ENCODE measurements at places on chromosomes 4 and X.
A peak's percentile ranks its signal among the peaks of the same experiment; 100 is the strongest.

DNA sequence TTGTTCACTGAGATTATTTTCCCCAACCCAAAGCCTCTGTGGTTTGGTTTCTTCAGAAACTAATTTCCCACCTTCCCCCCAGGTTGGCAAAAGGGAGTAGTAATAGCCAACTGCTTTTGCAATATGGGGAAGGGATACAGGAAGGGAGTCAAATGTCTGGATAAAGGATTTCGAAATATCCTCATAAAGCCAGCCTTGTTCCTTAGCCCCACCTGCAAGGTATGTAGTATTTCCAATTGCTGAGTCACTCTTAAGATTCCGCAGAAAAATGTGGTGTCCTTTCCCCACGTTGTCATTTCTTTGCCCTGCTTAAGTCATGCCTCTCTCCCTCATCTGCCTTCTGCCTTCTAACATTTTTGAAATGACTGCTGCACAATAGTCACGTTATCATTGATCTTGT is 138.8 kb upstream of the DCAF8L1 start:
- DNase-seq, result no peak

- no peak for DNase-seq
Measured at GRCh38 chr4:100489305-100489704, 28.5 kb downstream of the EMCN start.

GRCh38 chr4:158170691-158171561 is 1.9 kb downstream of the GASK1B start:
- peak; percentile 52 for DNase-seq

DNA sequence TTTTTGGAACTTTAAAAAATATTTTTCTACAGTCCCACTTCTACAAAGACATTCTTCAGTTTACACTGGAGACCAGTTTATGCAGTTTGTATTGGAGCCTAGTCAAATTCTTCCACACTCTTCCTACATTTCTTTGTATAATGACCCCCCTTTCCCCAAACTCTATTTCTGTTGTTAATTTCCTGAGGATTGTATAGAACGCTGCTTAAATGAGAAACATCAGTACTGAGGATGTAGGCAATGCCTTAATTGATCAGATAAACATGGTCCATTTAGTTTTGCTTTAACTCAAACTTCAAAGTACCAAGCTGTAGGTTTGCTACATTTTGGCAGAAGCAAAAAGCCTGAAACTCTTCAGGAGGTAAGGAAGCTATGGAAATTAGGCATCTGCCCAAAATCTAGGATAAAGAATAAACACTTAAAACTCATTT is 155.5 kb downstream of the SLC7A11 start:
- DNase-seq, result no peak

- no peak for DNase-seq
Measured at GRCh38 chrX:99857455-99857854, 552.6 kb downstream of the PCDH19 start.

DNA sequence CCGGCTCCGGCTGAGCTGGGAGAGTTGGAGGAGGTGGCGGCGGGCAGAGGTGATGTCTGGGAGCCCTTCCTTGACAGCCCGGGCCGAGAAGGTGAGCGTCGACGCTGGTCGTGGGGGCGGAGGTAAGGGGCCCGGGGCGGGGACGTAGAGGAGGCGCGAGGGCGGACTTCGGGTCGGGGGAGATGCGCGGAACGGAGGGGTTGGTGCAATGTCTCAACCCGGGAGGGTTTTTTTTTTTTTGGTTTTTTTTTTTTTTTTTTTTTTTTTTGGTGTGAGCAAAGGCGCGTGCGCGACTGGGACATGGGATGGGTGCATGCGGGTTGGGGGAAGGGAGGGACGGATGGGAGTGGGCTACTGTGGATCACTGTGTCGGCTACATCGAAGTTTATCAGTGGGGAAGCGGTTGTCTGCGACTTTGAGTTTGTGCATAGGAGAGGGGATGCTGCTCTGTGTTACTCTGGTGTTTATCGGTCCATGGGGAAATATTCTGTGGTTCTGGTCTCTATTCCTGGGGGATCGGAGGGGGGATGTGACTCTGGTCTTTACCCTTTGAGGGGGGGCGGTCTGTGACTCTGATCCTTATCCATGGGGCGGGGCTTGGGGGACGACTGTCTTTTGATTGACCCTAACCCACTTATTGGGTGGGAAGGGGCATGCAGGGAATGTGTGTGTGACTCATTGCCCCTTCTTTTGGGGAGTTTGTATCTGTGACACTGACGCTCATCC is 537 bp downstream of the RBM10 start:
- no peak for DNase-seq

- DNase-seq, result no peak
Measured at GRCh38 chr4:53196882-53197771, 168.7 kb downstream of the SCFD2 start.

- no peak for DNase-seq
Measured at GRCh38 chr4:185082561-185082960, 60.5 kb upstream of the SLC25A4 start.

DNA sequence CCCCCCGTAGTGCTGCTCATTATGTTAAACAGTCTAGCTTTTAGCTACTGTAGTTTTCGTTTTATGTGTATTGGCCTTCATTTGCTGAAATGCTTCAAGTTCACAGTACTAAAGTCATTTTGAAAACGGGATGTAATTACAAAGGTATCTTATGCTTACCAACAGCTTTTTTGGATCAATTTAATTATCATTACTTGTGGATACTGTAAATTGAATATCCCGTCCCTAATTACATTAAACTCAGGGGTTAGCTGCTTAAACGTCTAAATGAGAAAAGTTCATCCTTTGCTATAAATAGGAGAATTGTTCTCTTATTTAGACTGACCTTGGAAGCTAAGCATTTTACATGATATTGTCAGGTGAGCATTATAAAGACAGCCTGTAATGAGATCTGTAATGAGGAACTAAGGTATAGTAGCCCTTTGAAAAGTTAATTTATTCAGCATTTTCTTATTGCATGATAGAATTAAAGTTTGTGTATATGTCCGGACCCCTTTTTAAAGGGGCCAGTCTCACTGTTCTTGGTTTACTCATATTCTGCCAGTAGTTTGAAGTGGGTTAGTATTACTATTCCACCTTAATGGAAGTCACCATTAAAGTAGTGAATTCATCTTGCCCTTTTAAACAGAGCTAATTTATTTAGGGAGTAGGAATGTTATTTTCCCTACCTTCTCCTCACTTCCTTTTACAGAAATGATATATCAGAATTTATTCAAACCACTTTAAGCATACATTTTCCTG is 252.6 kb downstream of the TENM3 start:
- DNase-seq, result no peak

- DNase-seq, result no peak
Measured at GRCh38 chr4:48594180-48594579, 104.1 kb downstream of the ZAR1 start.

DNA sequence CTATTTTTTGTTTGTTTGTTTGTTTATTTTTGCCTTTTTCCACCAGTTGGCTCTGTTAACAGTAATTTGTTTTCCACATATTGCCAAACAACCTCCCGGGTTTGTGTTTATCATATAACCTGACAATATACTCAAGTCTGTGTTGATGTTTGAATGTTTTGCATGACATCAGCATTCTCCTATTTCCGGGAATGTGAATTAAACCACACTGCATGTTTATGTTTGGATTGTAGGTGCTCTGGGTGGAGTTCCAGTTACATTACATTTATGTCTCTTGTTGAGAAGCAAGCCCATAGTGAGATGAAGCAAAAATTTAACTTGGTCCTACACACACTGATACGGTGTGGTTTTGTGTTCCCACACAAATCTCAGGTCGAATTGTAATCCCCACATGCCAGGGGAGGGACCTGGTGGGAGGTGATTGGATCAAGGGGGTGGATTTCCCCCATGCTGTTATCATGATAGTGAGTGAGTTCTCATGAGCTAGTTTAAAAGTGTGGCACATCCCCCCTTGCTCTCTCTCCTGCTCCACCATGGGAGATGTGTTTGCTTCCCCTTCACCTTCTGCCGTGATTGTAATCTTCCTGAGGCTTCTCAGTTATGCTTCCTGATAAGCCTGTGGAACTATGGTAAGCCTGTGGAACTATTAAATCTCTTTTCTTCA is 54.4 kb upstream of the CLNK start:
- DNase-seq, result no peak

GRCh38 chrX:9784332-9784731 is 1.9 kb upstream of the SHROOM2 start:
- DNase-seq, result no peak

GRCh38 chrX:140799216-140799615 is 89.7 kb downstream of the LINC00632 start:
- DNase-seq, result no peak

GRCh38 chr4:183348706-183349659 is 26.8 kb upstream of the CLDN24 start:
- DNase-seq, result peak; percentile 30

DNA sequence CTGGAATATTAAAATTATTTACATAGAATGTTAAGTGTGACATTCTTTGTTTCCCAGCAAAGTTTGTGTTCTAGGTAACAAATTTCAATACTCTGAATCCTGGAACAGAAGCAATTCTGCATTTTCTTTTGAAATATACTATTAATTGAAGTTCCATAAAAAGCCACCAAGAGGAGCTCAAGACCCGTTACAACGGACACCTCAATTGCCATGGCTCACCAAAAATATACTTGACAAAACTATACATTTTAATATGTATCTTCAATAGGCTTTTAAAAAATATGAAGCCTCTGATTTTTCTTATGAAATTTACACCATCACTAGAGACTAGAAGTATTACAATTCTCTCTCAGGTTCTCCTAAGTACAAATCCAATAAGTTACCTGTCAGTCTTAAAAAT is 111.4 kb downstream of the NYX start:
- no peak for DNase-seq

DNA sequence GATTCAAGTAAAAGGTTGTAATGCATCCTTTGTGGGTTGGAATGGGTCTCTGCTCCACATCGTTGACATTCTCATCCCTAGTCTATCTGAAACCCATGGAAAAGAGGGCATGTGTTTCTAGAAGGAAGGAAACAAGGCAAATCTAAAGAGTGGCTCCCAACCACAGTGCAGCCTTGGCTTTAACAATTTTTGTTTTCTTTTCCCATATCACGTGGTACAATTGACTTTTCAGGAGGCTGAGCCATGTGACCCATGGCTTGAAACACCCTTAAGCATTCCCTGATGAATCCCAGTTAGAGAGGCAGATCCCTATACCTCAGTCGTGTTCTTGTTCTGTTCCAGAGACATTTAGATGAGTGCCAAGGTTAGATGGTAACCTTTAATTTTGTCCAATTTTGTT is 12.8 kb downstream of the DCUN1D4 start:
- no peak for DNase-seq

GRCh38 chr4:73429826-73430587 is 6.0 kb upstream of the AFP start:
- no peak for DNase-seq

- no peak for DNase-seq
Measured at GRCh38 chr4:97507587-97508245, 635.6 kb downstream of the STPG2 start.

GRCh38 chrX:132948648-132949260 is 9.7 kb downstream of the HS6ST2 start:
- no peak for DNase-seq

DNA sequence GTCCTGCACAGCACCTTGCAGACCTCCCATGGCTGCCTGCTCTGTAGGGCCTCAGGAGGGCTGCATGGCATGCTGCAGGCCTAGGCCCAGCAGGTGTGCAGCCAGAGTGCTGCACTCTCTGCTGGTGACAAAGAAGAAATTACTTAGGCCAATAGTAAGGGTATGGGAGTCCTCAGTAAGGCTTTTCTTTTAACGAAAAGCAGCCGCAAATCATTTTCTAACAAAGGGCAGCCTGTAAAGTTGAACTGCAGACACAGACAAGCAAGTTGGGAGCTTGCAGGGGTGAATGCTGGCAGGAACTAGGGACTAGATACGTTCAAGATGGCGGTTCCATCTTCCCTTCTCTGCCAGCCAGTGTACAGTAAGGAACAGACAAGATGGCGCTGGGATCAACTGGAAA is 22.4 kb upstream of the UBA6 start:
- no peak for DNase-seq

DNA sequence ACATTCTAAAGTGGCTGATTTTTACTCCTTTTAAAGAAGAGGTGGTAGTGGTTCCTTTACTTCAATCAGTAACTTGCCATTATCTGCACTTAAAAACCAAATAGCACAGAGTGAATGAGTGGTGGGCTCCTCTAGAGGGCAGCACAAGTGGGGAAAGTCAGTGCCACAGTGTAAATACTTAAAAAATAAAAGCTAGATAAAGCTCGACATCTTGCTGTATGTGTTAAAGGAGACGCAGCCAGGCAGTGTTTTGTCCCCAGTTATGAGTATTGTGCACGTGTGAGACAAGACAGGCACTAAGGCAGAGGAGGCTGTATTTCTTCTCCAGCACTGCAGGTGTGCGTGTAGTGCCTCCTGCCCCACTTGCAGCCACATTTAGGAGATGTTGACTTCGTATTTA is 24.6 kb downstream of the NAP1L5 start:
- DNase-seq, result peak; percentile 34

GRCh38 chr4:157964463-157964862 is 208.4 kb downstream of the GASK1B start:
- no peak for DNase-seq

GRCh38 chr4:48739560-48740019 is 40.5 kb downstream of the FRYL start:
- DNase-seq, result no peak

GRCh38 chrX:14027511-14028019 is 2.1 kb downstream of the GEMIN8 start:
- no peak for DNase-seq

GRCh38 chrX:152912106-152912505 is 14.2 kb downstream of the ZNF185 start:
- DNase-seq, result no peak

DNA sequence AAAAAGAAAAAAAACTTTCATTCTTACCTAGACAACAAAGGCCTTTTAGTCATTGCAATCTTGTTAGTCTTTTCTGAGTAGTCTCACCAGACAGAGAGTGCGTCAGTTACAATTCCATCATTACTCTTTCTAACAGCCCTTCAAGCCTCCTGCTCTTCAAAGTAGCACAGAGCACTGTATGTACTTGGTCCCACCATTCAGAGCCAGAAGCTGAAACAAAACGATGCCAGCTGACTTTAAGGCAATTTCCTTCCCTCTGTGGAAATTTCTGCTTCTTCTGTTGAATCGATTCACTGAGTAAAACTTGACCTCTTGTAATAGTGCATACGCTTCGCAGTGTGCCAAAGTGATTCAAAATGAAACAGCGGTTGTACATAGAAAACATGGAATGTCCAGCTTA is 57.7 kb upstream of the TENM3 start:
- DNase-seq, result no peak

- DNase-seq, result no peak
Measured at GRCh38 chr4:84708406-84709135, 125.6 kb downstream of the CDS1 start.

- no peak for DNase-seq
Measured at GRCh38 chrX:112025753-112026152, 56.8 kb downstream of the TRPC5 start.

Measured in stimulated activated CD4-positive, alpha-beta T cell treated with anti-CD3 and anti-CD28 coated beads, Interleukin-2, amount 100 ng/mL, for 24 hours (primary cell).